ENCODE measurements at places on chromosomes 5 and 9.
A peak's percentile ranks its signal among the peaks of the same experiment; 100 is the strongest.

GRCh38 chr5:160287378-160288051 lies 24.8 kb downstream of the CCNJL start:
- DNase-seq, result no peak

GRCh38 chr9:136054146-136054545 lies 40.9 kb downstream of the NACC2 start:
- no peak for DNase-seq

DNA sequence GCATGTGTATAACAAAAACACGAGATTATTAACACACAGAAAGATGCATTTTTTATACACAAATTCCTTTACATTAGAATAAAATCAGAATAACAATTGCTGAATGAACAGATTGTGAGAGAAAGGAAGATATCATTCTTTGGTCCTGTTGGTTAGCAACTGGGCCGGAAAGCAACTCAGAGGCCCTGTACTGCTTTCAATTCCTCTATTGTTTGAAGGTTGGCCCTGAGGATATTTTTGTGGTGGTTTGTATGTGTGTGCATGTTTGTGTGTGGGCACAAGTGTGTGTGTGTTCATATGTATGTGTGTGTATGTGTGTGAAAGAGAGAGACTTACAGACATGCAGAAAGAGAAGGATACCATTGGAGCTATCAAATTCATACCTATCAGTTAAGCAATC lies 356.8 kb upstream of the DMAC1 start:
- no peak for DNase-seq

- no peak for DNase-seq
Observed at GRCh38 chr9:92635760-92636159, 34.2 kb downstream of the IPPK start.

DNA sequence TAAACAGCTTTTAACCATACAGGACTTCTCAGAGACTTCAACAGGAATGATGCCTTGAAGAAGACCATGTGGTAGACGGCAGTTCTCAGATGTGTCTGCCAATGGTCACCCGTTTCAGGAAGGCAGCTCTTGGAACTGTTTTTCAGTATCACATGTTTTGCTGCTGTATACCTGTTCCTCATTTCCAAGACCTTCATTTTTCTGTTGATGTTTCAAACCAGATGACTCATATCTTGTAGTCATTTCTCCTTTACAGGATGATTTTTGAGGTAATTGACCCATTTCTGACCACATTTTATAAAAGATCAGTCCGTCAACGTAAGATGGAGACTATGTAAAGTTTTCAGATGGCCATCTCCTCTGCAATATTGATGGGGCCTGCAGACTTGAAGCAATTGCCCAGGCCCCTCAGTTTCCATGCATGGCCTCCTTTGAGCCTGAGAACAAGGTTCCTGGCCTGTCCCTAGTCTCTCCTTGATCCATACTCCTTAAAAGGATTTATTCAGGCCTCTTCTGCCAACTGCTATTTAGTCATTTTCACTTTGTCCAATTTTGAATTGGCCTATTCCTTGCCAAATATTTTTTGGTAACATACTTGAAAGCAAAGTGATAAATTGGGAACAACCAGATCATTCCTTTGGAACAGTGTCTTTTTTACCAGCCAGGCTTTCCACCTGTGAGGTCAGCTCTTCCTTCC lies 128.6 kb downstream of the PDZD2 start:
- no peak for DNase-seq

DNA sequence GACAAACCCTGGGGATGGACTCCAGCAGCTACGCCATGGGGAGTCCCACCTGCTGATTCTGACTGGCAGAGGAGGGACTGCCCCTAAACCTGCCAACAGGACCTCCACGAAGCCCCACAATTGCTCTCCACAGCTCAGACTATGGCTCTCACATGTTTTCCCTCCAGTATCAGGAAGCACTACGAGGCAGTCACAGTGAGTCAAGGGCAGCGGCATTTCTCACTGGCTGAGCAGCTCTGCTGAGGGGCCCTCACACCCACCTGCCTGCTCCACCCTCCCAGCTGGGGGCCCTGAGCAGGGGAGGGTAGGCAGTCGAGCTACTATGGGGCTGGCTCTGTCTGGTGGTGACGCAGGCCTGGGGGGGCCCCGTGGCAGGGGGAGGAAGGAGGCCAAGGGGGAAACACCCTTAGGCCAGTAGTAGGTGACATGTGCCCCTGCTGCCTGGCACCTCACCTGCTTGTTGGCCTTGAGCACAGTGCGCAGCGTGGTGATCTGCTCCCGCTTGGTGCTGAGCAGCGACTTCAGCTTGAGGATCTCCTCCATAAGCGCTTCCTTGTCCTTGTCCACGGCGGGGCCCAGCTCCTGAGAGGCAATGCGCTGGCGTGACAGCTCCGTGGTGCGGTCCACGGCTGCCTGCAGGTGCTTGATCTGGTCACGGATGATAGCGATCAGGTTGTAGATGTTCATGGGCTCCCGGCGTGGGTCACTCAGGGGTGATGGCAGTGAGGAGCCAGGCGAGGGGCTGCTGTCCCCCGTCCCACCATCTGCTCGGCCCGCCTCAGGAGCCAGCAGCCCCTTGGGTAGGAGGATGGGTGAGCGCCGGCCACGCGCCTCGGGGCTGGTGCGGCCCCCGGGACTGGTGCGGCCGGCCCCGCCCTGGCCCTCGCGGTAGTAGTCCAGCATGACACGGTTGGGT lies 46.3 kb downstream of the BICD2 start:
- DNase-seq, result no peak

DNA sequence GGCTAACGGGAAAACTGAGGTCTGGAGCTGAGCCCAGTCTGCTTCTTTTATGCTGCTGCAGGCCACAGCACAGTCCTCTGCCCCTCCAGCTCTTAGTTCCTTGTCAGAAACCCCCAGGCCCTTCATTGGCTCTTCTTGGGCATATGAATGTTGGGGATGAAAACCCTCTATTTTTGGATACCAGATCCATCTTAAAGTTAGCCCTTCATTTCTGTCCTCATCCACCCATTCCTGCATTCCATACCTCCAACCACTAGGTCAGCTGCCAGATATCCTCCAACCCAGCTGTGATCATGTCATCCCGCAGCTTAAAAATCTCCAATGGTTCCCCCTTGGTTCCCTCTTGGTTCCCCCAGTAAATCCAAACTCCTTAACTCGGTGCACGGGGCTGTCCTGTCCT lies 1.8 kb upstream of the SLC25A51 start:
- no peak for DNase-seq

DNA sequence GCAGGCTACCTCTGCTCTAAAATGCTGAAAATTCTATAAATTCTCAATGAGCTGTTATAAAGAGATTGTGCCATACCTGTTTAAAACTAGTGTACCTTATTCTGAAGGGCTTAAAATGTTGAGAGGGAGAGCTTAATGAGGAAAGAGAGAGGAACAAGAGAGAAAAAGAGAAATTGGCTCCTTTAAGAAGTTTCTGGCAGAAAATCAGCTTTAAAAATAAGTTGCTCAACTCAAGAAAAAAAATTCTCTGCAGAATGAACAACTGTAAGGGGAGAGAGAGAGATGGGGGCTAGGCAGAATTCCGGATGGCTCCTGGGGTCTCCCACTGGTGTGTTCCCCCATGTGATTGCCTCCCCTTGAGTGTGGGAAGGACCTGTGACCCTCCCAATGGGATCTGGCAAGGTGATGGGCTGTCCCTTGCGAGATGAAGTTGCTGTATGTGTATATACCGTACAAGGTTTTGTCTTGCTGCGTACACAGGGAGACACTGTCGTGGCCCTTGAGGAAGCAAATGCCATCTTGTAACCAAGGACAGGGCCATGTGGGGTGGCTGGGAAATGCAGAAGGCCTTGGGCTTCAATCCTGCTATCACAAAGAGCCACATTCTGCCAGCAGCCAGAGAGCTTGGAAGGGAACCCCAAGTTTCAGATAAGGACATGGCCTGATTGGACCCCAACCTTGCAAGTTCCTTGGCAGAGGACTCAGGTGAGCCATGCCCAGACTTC lies 64.3 kb upstream of the S1PR3 start:
- DNase-seq, result no peak

GRCh38 chr9:27653246-27653645 lies 80.0 kb upstream of the C9orf72 start:
- no peak for DNase-seq

DNA sequence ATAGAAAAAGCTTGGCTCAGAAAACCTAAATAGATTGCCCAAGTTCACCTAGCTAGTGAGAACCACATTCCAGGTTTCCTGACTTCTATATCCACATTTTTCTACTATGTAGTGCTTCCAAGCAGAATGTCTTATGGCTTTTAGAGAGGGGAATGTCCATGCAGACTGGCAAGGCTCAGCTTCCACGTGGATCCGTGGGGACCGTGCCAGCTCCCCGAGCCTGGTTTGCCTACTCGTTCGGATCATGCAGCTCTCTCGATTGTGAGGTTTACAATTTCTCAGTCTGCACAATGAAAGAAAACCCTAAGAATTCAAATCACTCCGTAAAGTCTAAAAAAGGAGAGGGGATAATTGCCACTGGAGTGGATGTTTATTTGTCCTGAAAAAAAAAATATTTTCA lies 256.5 kb upstream of the NR4A3 start:
- DNase-seq, result no peak

- no peak for DNase-seq
Observed at GRCh38 chr9:92897323-92897722, 19.5 kb upstream of the ZNF484 start.

- no peak for DNase-seq
Observed at GRCh38 chr9:346111-346571, 131.5 kb downstream of the DOCK8 start.

GRCh38 chr5:132405646-132406045 lies 36.1 kb downstream of the SLC22A5 start:
- no peak for DNase-seq

- DNase-seq, result no peak
Observed at GRCh38 chr9:76987594-76988200, 31.8 kb upstream of the FOXB2 start.

GRCh38 chr9:136533775-136534157 lies 12.1 kb downstream of the NOTCH1 start:
- DNase-seq, result peak; percentile 51

GRCh38 chr9:82553654-82554366 lies 509.1 kb downstream of the RASEF start:
- no peak for DNase-seq

DNA sequence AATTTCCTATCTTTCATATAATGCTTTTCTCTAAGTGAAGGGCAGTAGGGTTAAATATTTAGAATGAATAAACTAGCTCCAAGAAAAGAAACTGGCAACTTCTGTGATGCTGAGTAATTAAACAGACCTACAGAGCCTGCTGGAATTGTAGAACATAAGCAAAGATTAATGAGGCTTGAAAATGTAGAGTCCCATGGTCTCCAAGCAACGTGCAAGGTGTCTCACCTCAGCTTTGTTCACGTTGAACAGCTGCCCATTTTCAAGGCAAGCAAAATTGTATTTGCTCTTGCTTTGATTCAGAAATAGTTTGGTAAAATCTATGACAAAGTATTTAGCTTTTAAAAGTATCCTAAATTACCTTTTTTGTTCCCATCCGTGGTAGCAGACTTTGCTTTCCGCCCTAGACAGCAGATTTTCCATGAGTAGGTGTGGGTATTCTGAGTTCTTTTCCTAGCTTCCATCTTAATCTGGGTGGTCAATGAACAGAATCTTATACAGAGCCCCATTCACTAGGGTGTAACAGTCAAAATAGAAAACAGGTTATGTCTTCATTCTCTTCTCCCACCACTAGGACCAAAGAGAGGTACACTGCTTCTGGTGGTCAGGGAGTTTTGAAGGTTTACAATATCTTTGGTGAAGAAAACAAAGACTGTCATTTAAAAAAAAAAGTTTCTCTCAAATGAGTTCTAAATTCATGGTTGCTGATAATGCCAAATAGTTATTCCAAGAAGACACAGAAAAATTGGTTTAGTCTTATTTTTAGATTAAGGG lies 52.1 kb upstream of the TYRP1 start:
- no peak for DNase-seq

DNA sequence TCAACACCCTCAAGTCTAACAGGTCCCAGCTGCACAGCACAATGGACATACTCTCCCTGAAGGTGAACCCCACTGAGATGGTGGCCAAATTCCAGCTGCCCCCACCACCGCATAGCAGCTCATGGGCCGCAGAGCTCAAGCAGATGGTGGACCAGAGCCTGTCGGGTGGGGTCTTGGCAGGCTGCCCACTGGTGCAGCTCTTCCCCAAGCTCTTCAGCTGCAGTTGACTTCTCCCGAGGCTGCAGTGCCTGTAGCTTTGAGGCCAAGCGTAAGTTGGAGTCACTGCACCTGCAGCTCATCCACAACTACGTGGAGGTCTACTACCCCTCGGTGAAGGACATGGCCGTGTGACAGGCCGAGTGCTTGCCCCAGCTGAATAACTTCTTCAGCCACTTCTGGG lies 56.6 kb upstream of the SPTLC1 start:
- no peak for DNase-seq

DNA sequence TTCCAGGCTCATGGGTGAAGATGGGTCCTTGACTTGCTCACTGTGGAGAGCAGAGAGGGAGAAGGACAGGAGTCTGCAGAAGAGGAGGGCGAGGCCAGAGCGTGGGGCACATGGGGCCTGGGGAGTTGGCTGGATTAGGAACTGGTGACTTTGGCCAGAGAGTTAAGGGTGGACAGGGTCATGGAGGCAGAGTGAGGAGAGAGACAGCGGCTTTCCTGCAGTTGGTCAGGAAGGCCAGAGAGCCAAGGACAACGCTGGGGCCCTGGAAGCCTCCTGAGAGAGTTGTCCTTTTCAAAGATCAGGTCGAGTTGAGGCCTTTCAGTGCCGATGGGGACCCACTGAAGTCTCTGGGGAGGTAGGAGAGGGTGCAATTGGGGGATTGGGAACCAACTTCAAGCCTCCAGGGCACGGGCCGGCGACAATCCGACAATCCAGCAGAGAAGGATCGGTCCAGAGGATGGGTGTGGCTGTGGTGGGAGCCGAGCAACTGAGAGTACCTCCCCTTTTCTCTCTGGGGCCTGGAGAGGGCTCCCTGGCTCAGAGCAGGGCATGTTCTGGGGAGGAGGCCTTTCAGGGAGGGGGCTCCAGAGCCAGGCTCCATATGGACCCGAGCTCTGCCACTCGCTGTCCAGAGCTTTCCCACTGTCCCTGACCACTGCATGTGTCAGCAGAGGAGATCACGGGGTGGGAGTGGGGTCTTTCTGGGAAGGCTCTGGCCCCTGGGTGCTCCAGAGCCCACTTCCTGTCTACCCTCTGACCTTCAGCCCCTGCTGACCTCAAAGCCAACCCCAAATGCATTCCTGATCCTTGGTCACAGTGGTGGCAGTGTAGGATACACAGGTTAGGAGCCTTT lies 7.5 kb upstream of the PHYHD1 start:
- no peak for DNase-seq

DNA sequence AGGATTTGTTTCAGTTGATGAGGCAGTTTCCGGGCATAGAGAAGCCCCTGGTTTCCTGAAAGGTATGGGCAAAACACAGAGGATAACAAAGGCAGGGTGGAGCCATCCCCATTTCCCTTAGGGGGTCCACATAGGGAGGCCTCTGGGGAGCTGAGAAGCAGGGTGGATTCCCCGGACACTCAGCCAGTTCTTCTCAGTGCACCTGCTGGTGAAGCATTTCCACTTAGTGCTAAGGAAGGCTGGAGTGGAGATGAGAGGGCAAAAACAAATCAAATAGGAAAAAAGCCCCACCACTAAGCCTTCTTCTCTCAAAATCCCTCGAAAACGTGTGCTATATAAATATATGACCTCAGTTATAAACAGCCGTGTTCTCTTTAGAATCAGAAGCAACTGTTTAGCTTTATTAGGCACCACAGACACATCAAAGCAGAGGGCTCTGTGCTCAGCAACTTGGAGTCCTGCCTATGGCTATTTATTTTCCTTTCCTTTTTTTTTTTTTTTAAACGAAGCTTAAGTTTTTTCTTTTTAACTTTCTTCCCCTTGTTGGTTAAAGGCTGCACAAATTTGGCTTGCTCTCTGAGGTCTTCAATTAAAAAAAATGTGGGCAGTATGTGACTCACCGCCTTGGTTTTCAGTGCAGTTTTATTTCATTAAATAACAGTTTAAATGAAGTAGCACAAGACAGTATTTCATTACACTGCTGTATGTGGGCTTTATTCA lies 67.7 kb downstream of the PRDM6 start:
- no peak for DNase-seq

All from activated CD4-positive, CD25-positive, alpha-beta regulatory T cell (primary cell).